ENCODE measurements at places on chromosomes 6 and 20.
A peak's percentile ranks its signal among the peaks of the same experiment; 100 is the strongest.

GRCh38 chr6:75601304-75602245, at the start of gene SENP6:
TSS of gene SENP6 (plus strand) at chr6:75601880. CDS start at chr6:75602525, 645 bp downstream.
- DNase-seq: peak; percentile 64

GRCh38 chr20:50838322-50838625, 43.4 kb downstream of the BCAS4 start:
- no peak for DNase-seq

GRCh38 chr20:46323557-46323956, 15.3 kb upstream of the CDH22 start:
- no peak for DNase-seq

- DNase-seq: no peak
Measured at GRCh38 chr6:39614393-39614950, 110.7 kb downstream of the KIF6 start.

Measured in activated T-cell treated with anti-CD3 and anti-CD28 coated beads for 24 hours (primary cell).